A673 (cell line): ENCODE measurements at places on chromosomes 2 and 18. TPM values are rescaled to one million over a fixed set of nuclear protein-coding genes. Genes with fewer than 3 reads are reported as not detected.

GPD2 gene
- 33.9 and 39.4 TPM in 2 replicates for total RNA-seq

BOD1L2 gene
- not detected in 2 replicates for total RNA-seq

KCNIP3 gene
- total RNA-seq: 0.24 and 0.45 TPM in 2 replicates

PKDCC gene
- 77.5 and 82.2 TPM in 2 replicates for total RNA-seq

SLC35F6 gene
- 32.8 and 33.2 TPM in 2 replicates for total RNA-seq

GDF7 gene
- total RNA-seq: not detected in 2 replicates

DSC1 gene
- not detected in 2 replicates for total RNA-seq

MOGAT1 gene
- not detected in 2 replicates for total RNA-seq

REG1B gene
- total RNA-seq: not detected in 2 replicates

- DNase-seq: peak; percentile 19
Measured at GRCh38 chr18:76633588-76634269, 138.7 kb upstream of the ZNF516 start.

DNA sequence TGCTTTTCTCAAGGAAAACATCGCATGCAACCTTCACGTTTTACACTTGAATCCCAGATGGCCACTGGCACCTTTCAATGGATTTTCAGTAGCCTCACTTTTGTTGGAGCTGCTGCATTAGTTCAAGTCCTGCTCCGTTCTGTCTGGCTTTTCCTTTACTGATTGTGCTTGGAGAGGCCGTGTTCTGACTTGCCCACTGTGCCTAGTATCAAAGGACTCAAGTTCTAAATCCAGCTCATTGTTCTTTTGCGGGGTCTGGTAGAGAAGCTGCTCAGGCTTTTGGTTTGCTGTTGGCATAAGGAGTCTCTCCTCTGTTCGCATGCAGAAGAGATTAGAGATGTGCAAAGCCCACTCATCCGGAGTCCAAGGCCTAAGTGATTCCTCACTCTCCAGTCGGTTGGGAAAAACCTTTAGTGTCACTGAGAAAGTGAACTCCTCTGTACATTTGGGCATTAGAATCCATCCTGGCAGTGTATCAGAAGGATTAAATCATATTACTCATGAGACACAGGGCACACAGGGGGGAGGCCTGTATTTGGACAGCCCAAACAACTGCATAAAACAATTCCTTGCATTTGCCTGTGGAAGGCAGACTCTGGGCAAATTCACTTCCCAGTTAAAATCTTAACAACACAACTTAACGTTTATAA lies 69.7 kb downstream of the NCK2 start:
- DNase-seq: no peak

DNA sequence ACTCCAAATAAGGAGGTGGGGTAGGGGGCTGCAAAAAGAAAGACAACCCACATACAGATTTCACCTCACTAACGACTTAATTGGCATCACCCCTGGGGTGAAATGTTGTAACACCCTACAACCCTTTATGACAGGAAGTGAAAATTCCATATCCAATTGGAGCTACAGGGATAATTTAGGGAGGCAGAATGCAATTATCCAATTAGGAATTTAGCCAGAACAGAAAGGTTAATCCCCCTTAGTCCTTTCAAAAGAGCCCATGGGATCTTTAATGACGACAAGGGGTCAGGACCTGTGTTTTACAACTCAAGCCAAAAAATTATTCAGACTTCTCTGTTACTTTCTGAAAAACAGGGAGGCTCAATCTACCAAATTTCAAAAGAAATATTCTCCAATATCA lies 1027.1 kb downstream of the TMEM182 start:
- peak; percentile 55 for DNase-seq

- no peak for DNase-seq
Measured at GRCh38 chr2:207464007-207464406, 65.8 kb upstream of the CREB1 start.

DNA sequence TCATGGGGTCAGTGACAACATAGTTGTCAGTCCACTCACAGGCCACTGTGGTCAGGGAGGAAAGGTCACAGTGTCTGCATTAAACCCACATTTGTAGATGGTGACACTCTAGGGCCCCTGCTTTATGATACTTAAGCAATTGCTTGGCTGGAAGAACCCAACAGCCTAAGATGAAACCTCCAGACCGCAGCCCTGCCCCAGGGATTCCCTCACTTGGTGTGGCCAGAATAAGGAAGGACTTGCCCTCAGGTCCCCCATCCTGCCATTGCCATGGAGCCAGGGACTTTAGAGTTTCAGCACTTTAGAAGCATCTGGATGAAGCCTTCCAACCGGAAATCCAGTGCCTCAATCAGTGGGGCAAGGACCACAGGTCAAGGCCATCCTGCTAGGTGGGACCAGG lies 63.9 kb upstream of the LAPTM4A start:
- no peak for DNase-seq

DNA sequence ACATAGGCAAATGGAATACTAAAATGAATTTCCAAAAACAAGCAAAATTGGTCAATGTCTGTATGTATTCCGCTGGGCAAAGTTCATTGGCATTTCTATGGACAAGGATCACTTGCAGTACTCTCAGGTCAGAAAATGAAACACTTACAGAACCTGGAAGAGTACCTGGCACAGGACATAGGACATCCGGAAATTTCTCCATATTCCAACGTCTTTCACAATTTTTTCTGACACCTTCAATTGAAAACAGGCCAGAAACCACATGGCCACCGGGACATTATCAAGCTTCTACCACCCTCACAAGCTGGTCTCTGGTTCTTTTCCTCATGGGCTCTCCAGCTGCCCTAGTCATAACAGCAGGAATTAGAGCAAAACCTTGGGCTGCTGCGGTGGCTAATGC lies 96.9 kb upstream of the MSH6 start:
- no peak for DNase-seq

- no peak for DNase-seq
Measured at GRCh38 chr2:1283871-1284270, 129.4 kb upstream of the TPO start.

DNA sequence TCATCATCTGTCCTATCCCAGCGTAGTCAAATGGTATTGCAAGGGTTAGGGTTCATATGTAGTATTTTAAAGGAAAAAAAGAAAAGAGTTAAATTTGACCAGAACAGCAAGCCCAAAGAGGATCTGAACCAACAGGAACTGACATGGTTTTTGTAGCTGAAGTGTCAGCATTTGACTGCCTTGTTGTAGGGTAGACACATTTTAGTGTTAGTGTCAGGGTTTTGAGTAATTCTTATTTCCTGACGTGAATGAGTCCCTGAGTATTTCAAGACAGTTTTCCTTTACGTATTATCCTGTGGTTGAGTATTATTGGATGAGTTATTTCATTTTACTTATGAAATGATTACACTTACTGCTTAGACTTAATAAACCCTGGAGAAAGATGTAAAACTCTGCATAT lies 173.3 kb upstream of the ZEB2 start:
- DNase-seq: no peak

DNA sequence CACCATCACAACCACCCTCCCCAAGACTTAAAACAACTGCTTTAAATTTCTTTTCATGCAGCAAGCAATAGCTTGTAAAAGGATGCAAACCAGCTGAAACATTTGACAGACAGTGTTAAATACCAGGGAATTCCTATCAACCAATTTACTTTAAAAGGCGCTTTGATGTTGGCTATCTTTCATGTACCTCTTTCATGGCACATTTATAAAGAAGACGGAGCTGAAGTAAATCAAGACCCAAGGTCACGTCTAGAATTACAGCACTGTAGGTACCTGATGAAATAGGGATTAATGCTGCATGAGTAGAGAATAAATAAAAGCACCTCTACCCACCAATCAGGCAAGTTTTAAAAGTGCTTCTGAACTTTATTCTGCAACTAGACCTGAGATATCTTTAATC lies 78.9 kb downstream of the SRBD1 start:
- no peak for DNase-seq

DNA sequence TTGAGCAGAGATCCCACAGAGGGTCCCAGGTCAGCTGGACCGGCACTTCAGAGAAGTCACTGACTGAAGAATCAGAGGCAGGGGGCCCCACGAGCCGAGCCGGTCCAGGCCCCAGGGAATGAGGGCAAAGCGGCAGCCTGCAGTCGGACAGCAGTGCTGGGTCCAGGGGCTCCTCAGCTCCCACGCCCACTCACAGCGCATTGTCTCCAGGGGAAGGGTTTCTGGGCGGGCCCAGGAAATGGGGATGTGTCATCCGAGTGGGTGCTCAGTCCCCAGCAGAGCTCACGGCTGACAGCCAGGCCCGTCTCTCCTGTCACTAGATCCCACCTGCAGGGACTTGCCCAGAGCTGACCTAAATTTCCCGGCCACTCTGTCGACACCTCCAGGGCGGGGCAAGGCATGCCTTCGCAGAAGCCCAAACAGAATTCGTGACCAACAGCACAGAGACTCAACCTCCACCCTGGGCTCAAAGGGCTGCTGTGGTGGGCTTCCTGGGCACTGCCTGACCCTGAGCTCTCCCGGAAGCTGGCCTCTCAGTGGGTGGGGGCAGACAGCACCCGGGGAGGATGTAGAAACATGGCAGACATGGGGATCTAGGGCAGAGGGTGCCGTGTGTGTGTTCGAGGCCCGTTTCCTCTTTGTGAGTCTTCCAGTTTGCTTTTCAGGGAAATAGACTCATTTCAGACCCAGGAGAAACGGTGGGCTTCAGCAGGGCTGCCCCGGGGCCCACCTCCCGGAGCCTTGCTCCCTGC lies 42.1 kb upstream of the TAF1B start:
- peak; percentile 65 for DNase-seq

- peak; percentile 51 for DNase-seq
Measured at GRCh38 chr2:194166818-194167217, 1490.2 kb upstream of the SLC39A10 start.

DNA sequence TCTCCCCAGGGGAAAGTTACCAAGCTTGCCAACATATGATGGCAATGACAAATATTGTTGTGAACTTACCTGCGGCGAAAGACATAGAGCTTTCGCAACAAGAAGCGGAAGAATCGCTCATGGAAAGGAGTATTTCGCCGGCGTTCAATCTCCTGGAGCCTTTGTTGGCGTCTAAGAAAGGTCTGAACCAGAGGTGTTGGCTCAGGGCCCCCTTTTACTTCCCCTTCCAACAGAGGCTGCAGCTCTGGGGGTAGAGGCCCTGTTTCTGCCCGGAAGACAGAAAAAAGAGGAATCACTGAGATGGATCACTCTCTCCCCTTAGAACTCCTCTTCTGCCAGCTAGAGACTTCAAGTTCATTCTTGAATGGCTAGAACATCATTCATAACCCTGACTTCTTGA lies 10.8 kb downstream of the GGCX start:
- DNase-seq: no peak

DNA sequence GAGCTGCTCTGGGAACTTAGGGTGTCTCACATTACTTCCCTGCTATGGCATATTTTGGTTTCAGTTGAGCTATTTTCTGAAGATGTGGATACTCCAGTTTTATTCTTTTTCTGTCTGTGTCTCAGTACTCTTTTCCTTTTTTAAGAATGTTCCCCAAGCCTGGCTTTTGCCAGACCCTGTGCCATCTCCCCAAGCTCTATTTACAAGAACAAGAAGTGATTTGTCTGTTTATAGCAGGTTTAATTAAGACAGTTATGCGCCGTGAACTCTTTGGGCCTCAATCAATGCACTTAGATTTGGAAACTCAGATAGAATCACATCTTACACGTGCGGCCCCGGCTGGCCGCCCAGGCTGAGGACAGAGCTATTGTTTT lies 8.9 kb upstream of the SATB2 start:
- no peak for DNase-seq

- no peak for DNase-seq
Measured at GRCh38 chr2:21268878-21269224, 145.1 kb downstream of the TDRD15 start.

GRCh38 chr2:33313039-33313438 lies 163.4 kb upstream of the RASGRP3 start:
- no peak for DNase-seq

GRCh38 chr18:65632236-65632635 lies 118.6 kb upstream of the CDH7 start:
- DNase-seq: no peak

- DNase-seq: peak; percentile 70
Measured at GRCh38 chr2:75403991-75404428, 156.7 kb downstream of the EVA1A start.

DNA sequence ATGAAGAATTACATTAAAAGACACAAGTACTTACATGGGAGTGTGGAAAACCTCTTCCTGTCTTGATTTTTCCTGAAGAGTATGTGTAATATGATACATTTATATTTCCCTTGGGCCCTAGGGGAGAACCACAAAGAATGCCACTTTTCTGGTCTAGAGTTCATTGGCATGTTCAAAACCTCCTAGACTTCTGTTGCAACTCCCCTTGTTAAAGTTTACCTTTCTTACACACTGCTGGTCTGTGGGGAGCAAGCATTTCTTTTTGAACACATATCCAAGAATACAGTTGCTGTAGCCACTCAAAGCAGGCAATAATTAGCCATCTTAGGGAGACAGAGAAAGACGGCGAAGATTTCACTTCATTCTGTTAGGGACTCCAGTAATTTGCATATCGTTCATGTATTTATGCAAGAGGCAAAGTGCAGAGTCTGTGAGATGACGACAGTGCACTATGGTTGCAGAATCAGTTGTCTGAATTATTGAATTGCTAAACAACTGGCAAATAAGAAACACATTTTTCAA lies 103.5 kb downstream of the NOL4 start:
- peak; percentile 92 for DNase-seq

DNA sequence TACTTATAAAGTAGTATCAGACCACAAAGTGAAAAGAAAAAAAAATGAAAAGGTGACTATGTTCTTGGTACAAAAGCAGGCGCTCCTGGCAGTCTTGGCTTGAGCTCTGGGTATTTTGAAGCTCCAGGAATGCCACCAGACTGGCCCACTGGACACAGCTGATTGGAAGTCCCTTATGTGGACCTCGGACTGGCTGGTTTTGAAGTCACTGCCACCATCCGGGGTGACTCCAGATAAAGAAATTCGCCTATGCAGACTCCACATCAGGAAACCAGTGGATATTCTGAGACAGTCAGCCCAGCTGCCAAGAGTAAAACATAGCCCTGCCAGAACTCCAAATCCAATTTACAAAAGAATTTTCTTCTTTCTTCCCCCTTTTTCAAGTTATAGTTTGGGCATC lies 28.0 kb downstream of the ACKR3 start:
- no peak for DNase-seq

DNA sequence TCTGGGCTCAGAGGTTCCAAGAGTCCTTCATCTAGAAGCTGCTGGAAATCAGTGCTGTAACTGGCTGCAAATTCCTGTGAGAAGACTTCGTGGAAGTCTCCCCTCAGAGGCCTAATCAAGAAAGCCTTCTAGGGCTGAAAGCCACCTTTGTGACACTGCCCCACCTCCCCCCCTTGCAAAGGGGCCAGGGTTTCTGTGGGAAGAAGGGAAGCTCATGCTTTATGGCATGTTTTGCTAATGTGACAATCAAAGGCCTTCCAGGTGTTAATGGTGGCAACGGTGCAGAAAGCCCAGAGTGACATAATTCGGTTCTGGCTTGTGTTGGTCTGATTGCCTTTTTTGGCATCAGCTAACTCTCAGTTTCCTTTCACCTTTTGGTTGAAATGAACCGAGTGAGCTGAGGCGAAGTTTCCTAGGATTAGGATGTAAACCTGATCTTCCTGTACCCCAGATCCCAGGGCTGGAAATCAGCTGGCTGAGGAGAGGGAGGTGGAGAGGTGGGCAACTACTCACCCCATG lies 126.9 kb upstream of the TRIB2 start:
- no peak for DNase-seq

DNA sequence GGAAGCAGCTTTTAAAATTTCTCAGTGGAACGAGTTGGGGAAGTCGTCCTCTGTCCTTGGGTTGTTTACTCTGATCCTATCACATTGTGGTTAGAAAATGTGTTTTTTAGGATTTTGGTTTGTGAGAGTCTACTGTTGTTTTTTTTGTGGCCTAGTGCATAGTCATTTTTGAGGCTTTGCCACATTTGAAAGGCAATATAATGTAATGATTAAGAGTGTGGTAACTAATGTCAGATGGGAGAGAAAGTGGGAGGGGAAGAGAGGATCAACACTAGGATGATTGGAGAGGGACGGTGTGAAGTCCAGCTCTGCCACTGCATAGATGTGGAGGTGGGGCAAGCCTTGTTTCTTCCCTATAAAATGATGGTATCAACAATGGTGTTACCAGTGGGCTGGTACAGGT lies 8.5 kb downstream of the SP140L start:
- no peak for DNase-seq
